ENCODE measurements at places on chromosomes 3 and 15. TPM values are rescaled to one million over a fixed set of nuclear protein-coding genes. Genes with fewer than 3 reads are reported as not detected.

The FETUB gene
- 0.14 TPM for total RNA-seq

The SLC12A1 gene
- total RNA-seq, result not detected

The LSMEM2 gene
- total RNA-seq, result not detected

The TMEM212 gene
- total RNA-seq, result not detected

The UTS2B gene
- total RNA-seq, result 0.22 TPM

The CYP1A2 gene
- not detected for total RNA-seq

The TMA7 gene
- total RNA-seq, result 270 TPM

The CMSS1 gene
- total RNA-seq, result 82.3 TPM

The KBTBD13 gene
- total RNA-seq, result not detected

The SETD5 gene
- total RNA-seq, result 42.3 TPM

The CNTN3 gene
- total RNA-seq, result not detected

The NMNAT3 gene
- 2.1 TPM for total RNA-seq

The CCDC14 gene
- 20.9 TPM for total RNA-seq

The TKT gene
- 1,392 TPM for total RNA-seq

The KIF23 gene
- total RNA-seq, result 79.0 TPM

The RGMA gene
- total RNA-seq, result 0.22 TPM

The DCLK3 gene
- total RNA-seq, result not detected

The ZMYND10 gene
- total RNA-seq, result 1.5 TPM

The TEX55 gene
- total RNA-seq, result not detected

The ALPK3 gene
- total RNA-seq, result 0.31 TPM

The BLM gene
- total RNA-seq, result 12.6 TPM

The XCR1 gene
- total RNA-seq, result not detected

The PLS1 gene
- 12.2 TPM for total RNA-seq

The STARD5 gene
- 2.3 TPM for total RNA-seq

The GPR149 gene
- total RNA-seq, result not detected

The ZBBX gene
- not detected for total RNA-seq

The MYO5C gene
- total RNA-seq, result 4.6 TPM

Data from A549 treated with ZK216348 at 1 μM for 4 hours (cell line).